Progenitor cell of endocrine pancreas (in vitro differentiated cells): ENCODE measurements at places on chromosomes 1 and 21.
A peak's percentile ranks its signal among the peaks of the same experiment; 100 is the strongest.

- DNase-seq = no peak
Observed at GRCh38 chr1:194045416-194045815, 859.0 kb upstream of the B3GALT2 start.

DNA sequence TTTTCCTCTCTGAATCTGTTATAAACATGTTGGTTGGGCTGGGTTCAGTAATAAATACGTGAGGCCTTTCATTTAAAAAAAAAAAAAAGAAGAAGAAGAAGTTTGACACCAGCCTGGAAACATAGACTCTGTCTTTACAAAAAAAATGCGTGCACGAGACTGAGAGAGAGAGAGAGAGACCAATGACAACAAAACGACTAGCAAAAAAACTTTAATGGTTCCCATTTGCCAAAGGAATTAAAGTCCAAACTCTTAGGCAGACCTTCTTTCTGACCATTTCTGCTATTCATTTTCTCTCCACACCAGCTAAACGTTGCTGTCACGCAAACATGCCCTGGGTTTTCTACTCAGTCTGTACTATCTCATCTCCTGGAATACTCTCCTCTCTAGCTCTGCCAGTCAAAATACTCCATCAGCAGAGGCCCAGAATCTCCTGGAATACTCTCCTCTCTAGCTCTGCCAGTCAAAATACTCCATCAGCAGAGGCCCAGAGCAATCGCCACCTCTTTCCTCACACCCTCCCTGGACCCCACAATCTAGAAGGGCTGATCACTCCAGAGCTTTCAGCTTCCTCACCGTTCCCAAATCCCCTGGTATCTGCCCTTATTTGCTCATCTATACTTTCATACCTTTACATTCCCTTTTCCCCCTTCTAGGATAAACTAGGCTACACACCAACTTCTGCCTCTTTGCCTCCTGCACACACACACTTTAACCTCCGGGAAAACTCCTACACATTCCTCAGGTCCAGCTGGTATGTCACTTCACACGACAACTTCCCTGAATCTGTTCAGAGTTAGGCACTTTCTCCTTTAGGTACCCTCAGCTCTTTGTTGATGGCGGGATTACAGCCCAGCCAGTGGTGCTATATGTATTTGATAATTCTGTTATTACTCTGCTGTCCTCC is 100.0 kb downstream of the CDC7 start:
- no peak for DNase-seq

DNA sequence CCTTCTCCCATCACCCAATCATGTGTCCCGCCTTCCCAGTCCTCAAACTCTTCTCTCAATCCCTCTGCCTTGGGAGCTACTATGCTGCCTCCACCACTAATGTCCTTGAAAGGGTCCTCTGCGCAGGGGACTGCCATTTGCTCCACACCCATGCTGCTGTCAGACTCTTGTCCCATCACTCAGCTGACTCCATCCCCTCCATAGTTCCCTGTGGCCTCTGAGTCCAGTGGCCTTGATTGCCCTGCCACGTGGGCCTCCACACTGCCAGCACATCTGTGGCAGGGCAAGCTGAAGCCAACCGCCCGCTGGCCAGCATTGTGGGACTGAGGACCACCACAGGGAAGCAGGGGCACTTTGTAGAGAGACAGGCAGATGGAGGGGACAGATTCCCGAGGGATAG is 1.3 kb upstream of the TNNT2 start:
- no peak for DNase-seq

DNA sequence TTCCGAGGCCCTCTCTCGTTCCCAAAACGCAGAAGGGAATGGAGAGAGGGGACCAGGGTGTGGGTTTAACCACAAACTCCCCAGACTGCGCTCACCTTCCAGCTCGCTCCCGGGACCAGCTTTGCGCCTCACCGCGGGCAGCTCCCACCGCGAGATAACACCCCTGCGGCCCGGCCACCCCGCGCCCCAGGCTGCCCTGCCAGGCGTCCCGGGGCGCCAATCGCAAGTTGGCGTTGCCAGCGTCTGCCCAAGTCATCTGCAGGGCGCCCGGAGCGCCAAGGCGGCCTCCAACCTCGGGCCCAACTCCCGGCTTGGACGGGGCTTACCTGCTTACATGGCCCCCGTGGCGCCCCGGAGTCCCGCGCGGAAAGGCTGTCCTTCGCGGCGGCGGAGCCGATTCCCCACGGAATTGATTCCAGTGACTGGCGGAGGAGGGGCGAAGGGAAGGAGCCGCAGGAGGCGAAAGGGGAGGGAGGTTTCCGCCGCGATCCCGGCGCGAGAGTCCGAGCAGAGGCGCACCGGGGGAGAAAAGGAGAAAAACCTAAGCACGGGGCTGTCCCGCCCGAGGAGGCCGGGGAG is 456 bp downstream of the PTPN14 start:
- peak; percentile 57 for DNase-seq

- no peak for DNase-seq
Observed at GRCh38 chr1:212283741-212284140, 1.5 kb upstream of the PPP2R5A start.

- no peak for DNase-seq
Observed at GRCh38 chr1:116971965-116972673, 29.4 kb upstream of the CD101 start.

- no peak for DNase-seq
Observed at GRCh38 chr1:78640462-78640861, 9.2 kb upstream of the IFI44 start.

GRCh38 chr1:162381941-162382750 is 618 bp downstream of the C1orf226 start:
- no peak for DNase-seq

GRCh38 chr1:170284951-170285350 is 139.2 kb downstream of the NTMT2 start:
- DNase-seq = no peak

DNA sequence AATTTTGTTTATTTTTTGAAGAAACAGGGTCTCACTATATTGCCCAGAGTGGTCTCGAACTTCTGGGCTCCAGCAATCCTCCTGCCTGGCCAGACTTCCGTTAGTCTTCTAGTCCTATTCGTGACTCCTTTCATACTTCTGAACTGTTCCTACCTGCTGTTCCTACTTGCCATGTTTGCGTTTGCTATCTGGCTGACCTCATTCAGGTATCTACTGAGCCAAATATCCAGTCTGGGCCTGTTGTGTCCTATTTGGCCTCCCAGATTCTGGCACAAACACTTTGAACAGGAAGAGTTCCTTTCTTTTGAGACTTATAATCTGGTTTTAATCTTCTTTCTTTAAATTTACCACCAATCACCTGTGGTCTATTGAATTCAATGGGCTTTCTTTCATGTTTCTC is 6.9 kb upstream of the NR1I3 start:
- no peak for DNase-seq

GRCh38 chr1:63668298-63668697 is 75.1 kb downstream of the PGM1 start:
- DNase-seq = no peak

GRCh38 chr21:19700476-19700875 is 1296.9 kb upstream of the TMPRSS15 start:
- DNase-seq = no peak

GRCh38 chr21:41545500-41546359 is 37.8 kb upstream of the TMPRSS2 start:
- no peak for DNase-seq

GRCh38 chr1:90728502-90729287 is 11.6 kb upstream of the BARHL2 start:
- DNase-seq = no peak

DNA sequence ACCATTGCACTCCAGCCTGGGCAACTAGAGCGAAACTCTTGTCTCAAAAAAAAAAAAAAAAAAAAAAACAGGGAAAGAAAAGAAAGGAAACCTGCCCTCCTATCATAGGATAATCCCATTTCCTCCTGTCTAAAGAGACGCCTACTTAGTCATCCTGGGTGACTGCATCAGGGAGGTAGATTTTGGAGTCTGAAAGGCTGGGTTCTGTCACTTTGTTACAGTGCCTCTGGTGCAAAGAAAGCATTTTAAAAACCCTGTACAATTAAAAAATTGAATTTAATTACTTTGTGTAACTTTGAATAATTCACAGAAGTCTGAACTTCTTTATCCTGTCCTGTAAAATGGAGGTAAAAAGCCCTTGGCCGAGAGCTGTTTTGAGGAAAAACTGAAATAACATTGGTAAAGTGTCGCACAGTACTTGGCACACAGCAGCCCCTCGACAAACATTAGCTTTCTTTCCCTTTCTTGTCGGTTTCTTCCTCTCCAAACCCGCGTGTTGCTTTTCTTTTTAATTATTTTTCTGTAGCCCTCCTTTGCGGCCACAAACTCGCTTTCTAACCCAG is 657 bp upstream of the HDAC1 start:
- no peak for DNase-seq

DNA sequence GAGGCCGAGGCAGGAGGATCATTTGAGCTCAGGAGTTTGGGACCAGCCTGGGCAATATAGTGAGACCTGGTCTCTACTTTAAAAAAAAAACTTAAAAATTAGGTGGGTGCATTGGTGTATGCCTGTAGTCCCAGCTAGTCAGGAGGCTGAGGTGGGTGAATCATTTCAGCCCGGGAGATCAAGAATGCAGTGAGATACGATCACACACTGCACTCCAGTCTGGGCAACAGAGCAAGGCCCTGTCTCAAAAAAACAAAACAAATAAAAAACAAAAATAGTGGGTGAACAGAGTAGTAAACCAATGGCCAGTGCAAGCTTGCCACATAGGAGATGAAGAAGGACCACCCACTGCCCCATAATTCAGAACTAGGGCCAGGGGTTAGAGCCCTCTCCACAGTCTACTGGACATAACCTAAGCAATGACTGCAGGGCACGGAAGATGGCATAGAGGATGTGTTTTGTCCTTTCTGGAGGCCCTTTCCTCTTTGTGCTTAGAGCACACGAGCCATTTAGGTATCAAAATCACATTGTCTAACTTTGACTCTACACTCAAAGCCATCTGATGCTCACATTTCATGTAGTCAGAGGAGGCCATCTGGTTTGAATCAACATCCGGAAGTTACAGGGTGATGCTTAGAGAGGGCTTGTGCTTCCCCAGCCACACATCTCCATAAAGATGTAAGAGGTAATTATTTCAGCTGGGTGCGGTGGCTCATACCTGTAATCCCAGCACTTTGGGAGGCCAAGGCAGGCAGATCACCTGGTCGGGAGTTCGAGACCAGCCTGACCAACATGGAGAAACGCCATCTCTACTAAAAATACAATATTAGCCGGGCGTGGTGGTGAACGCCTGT is 12.6 kb downstream of the CD2 start:
- DNase-seq = no peak

- no peak for DNase-seq
Observed at GRCh38 chr1:195238313-195238712, 1369.9 kb downstream of the KCNT2 start.

- DNase-seq = no peak
Observed at GRCh38 chr1:31161571-31161970, 78.1 kb downstream of the NKAIN1 start.

GRCh38 chr21:17901458-17902079 is 82.4 kb upstream of the C21orf91 start:
- no peak for DNase-seq

GRCh38 chr1:247322849-247323586 is 8.6 kb downstream of the ZNF496 start:
- no peak for DNase-seq

GRCh38 chr1:232451506-232451905 is 178.4 kb downstream of the SIPA1L2 start:
- DNase-seq = no peak

- DNase-seq = no peak
Observed at GRCh38 chr1:72690871-72691270, 408.5 kb upstream of the NEGR1 start.

DNA sequence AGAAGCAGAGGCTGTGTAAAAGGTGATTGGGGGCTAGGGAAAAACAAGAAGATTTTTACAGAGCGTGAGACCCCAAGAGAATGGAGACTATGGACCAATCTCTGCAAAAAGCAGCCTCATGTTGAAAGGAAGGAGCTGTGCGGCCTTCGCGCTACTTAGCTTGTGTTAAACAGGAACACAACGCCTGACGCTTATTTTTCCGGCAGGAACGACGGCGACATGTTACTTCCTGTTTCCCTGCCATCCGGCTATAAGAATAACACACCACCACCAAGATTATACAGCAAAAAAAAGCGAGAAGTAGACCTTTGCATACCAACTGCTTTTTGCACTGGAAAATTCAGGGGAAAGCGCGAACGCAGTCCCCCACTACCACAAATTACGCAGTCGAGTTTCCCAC is 272.7 kb downstream of the FAM72C start:
- DNase-seq = no peak

GRCh38 chr1:87495147-87495546 is 166.5 kb downstream of the LMO4 start:
- no peak for DNase-seq

GRCh38 chr1:228099331-228099732 is 3.8 kb downstream of the C1orf35 start:
- DNase-seq = no peak

- no peak for DNase-seq
Observed at GRCh38 chr1:43994794-43995790, 3.7 kb downstream of the CCDC24 start.

- no peak for DNase-seq
Observed at GRCh38 chr1:202263628-202264027, 70.0 kb downstream of the LGR6 start.

- no peak for DNase-seq
Observed at GRCh38 chr1:22562584-22563583, at the start of gene EPHA8. TSS of gene EPHA8 (plus strand) at chr1:22563489. CDS start at chr1:22563636, 147 bp downstream.

- DNase-seq = no peak
Observed at GRCh38 chr1:47859092-47859743, 138.0 kb downstream of the TRABD2B start.

- no peak for DNase-seq
Observed at GRCh38 chr1:233268389-233269022, 27.0 kb downstream of the PCNX2 start.

DNA sequence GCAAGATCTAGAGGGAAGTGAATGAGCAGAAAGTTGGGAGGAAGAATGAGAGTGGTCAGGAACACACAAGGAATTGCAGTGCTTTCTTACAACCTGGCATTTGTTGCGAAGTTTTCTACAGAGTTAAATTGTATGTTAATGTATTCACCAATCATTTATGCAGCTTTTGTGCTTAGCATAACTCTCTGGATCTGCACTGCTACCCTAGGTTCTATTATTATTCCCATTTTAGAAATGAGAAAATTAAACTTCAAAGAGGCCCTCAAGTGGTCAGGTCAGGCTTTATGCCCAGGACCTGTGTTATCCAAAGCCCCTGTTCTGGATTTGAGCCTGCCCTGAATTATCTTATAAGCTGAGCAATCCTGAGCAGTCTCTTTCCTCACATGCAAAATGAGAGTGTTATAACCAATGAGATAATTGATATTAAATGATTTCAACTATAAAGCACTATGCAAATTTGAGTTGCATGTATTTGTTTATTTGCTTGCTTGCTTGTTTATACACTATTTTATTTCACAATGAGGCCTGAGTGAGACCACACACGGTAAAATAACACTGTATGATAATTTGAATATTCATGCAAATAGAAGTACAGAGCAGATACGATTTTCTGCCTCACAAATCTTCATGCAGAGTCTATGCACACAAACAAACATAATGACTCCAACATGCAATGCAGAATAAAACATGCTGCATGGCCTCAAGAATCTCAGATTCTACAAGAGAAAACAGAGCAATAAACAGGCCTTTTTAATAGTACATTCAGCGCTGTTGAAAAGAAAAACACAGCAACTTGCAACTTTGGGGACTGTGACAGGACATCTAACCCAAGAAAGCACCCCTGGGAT is 323.0 kb downstream of the PLPP3 start:
- no peak for DNase-seq
